ENCODE measurements at places on chromosomes 7 and 10.

- DNase-seq, result no peak
These were observed 22.8 kb upstream of the ZNF282 start for GRCh38 chr7:149172534-149172920.

- DNase-seq, result no peak
These were observed 43.0 kb downstream of the SCRN1 start for GRCh38 chr7:29946428-29947186.

DNA sequence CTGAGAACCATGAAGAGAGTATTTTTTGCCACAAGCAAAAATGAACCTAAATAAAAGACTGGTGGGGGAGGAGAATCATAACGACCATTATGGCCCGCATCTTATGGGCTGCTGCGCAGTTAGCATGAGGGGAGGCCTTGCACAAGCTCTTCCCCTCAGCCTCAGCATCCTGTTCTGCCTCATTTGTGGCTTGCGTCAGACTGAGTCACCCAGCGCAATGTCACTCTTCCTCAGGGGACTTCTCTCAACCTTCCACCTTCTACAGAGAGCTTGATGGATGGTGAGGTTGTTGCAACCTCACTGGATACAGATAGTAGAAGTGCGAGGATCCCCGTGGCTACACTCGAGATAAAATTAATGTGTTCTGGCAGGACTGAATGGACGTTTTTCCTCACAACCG, 16.8 kb upstream of the GPR15LG start:
- DNase-seq, result peak; percentile 30

- peak; percentile 89 for DNase-seq
These were observed 975 bp downstream of the GLCCI1 start for GRCh38 chr7:7969306-7970236.

GRCh38 chr10:84876116-84876999, 548.0 kb downstream of the CCSER2 start:
- no peak for DNase-seq

DNA sequence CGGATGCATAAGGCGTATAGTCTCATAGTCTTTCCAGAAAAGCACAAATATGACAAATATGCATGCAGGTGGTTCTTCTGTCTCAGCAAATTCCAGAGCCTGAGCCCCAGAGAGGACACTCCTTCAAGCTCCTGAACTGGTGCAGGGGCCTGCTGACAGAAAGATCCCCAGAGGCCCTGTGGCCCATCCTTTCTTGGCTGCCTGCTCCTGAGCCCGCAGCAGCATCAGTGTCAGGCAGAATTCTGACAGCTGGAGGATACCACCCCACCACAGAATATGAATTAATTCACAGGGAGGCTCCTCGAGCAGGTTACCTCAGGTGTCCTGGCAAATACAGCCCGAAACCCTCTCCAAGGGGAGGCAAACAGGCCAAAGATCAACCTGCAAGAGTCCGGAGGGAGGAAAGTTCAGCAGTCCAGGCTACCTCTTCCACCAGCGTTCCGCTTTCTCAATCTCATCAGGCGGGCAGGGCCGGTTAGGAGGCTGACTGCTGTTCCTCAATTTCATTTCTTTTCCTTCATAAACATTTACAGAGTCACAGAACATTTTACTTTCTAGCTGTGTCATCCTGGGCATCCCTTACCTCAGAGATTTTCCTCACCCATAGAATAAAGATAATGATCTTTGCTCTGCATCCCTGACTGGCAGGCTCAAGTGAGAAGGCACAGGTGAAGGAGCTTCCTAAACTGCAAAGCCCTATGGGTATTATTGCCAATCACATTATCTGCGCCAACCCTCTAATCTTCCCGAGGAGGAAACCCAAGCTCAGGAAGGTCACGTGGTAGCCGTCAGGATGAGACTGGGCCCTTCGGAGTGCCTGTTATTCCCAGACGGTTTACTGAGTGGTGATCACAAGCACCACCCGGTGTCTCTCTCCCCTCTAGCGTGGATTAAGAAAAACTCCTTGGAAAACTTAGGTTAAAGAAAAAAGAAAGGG, 1.4 kb downstream of the DNAJB12 start:
- peak; percentile 50 for DNase-seq

DNA sequence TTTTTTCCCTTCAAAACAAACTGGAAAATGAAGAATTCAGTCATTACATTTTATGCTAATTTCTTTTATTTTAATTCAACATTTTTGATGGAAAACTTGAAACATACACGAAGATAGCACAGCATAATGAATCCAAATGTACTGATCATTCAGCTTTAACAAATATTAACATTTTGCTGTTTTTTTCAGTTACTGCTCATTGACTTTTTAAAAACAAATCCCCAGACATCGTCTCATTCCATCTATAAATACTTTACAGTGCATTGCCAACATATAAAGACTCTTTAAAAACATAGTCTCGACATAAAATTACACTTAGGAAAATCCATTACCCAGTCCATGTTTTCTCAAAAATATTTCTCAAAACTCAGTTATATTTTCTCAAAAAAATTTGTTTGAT, 452.3 kb downstream of the GALNT17 start:
- DNase-seq, result no peak

GRCh38 chr10:119362122-119362521, 154.8 kb downstream of the GRK5 start:
- DNase-seq, result no peak

- DNase-seq, result no peak
These were observed 10.4 kb upstream of the ZNF485 start for GRCh38 chr10:43595739-43596298.

GRCh38 chr7:120060875-120061274, 212.1 kb upstream of the KCND2 start:
- no peak for DNase-seq

- DNase-seq, result no peak
These were observed 700.1 kb upstream of the ANKRD30A start for GRCh38 chr10:36425131-36425797.

DNA sequence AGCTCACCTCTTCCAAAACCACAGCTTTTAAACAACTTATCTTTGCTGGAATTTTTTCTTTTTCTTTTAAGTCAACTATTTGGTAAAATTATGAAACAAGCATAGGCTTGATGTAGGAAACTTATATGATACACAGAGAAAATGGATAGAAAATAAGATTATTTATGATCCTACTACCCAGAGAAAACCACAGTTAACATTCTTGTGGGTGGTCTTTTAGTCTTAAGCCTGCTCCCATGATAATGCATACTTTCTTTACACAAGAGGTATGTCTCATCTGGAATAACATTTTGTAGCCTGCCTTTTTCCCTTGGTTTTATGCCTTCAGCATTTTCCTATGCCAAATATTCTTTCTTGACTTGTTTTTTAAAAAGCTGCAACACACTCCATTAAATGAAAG, 21.4 kb downstream of the PLPP4 start:
- DNase-seq, result no peak

DNA sequence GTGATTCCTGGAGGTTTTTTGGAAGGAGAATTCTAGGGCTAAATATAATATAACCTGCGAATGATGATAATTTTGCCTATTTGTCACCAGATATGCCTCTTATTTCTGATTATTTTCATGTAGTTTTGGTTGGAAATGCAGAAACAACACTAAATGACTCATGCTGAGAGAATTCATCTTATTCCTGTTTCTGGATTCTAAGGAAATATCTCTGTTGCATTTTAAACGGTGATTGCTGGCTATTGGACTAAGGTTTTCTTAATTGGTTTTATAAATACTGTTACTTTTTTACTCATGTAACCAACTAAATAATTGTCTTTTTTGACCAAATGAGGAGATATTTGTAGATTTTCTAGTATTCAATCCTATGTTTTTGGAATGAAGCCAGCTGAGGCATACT, 204.9 kb upstream of the NPSR1 start:
- DNase-seq, result no peak

DNA sequence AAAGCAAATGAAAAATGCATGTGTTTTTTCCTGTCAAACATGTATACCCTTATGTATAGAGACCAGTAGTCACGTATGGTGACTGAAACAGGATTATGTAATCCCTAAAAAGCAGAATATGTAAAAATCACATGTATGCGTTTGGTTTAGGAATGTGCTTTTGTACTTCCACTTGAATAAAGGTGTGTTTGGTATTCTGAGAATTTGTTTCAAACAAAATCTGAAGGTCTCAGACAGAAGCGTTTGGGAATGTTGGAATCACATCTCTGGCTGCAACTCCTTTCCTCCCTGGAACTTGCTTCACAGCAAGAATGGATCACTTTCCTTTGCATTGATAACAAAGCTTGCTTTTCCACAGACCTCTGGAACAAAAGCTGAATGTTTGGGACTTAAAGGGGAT, 17.8 kb downstream of the ZNF655 start:
- DNase-seq, result no peak

DNA sequence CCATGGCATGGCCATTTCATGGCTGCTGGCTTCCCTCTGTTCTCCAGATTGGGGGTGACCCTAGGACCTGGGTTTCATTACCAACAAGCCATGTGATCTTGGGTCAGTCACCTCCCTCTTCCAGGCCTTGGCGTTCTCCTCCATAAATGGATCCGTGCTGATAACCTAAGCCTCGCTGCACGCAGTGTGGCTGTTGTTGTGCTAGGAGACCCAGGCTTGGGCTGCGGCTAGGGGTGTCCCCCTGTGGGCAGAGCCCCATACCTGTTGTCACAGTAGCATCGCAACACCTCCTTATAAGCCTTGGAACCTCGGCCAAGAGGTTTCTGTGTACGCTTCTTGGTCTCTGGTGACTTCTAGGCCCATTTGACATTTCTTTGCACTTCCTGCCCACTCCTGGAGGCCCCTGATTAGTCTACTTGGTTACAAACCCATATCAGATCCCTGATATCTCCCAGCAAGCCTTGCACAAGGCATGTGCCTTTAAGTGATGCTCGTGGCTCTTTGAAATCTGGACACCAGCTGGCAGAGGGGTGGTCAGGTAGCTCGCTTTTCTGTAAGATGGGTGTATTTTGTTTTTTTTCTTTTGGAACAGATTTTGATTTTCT, 23.6 kb downstream of the ZMIZ1 start:
- DNase-seq, result peak; percentile 28

- no peak for DNase-seq
These were observed 119.6 kb downstream of the ZMIZ1 start for GRCh38 chr10:79188154-79188965.

DNA sequence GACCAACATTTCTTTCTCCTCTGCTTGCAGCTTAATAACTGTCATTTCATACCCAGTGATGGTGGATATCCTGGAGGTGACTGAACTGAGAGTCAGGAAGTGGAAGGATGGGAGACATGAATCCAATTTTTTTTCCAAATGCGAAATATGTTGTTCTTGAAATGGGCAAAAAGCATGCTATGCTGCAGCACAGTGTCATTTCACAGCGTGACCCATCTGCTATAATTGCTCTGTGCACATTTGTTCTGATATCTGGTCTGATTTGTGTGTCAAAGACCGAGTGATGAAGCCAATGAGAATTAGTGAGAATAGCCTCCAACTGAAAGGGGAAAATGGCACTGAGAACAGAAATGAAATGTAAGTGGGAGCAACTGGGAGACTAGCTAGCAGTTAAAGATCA, 329.6 kb upstream of the PHYHIPL start:
- no peak for DNase-seq

GRCh38 chr7:137091396-137091795, 222.9 kb downstream of the CHRM2 start:
- no peak for DNase-seq

- peak; percentile 69 for DNase-seq
These were observed 276.1 kb downstream of the DNAJB6 start for GRCh38 chr7:157612664-157613561.

DNA sequence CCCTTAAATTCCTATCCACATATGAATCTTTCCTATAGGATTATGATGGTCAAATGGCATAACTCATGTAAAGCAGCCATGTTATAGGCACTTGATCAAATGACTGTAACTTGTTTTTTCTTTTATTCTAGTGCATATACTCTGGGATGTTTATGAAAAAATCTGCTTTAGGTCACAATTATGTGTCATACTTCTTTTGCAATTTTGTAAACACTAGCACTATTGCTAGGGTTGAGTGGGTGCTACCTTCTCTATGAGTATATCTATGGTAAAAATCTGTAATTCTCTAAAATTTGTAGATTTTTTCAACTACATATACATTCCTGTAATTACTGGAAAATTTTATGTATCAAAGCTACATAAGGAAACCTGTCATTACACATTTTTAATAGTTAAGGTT, 50.0 kb downstream of the HGF start:
- no peak for DNase-seq

DNA sequence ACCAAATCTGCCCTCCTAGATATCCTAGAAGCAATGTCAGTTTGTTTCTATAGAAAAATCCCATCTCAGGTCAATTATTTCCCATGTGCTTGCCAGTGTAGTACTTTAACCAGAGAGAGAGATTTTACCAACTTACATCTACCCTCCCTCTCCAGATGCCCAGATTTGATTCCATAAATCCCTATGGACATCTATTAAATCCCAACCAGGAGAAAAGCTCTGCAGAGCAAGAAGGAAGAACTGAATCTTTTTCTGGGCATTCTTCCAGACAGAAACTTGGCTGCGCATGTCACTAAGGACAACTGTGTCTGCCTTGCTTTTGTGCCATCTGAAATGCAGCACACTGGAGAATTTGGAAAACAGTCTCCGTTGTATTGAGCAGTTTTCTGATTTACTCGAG, 597.6 kb downstream of the SORCS1 start:
- no peak for DNase-seq

- DNase-seq, result no peak
These were observed 70.8 kb downstream of the CHN2 start for GRCh38 chr7:29265208-29265923.

GRCh38 chr10:32982293-32982709, 24.3 kb upstream of the ITGB1 start:
- DNase-seq, result no peak

DNA sequence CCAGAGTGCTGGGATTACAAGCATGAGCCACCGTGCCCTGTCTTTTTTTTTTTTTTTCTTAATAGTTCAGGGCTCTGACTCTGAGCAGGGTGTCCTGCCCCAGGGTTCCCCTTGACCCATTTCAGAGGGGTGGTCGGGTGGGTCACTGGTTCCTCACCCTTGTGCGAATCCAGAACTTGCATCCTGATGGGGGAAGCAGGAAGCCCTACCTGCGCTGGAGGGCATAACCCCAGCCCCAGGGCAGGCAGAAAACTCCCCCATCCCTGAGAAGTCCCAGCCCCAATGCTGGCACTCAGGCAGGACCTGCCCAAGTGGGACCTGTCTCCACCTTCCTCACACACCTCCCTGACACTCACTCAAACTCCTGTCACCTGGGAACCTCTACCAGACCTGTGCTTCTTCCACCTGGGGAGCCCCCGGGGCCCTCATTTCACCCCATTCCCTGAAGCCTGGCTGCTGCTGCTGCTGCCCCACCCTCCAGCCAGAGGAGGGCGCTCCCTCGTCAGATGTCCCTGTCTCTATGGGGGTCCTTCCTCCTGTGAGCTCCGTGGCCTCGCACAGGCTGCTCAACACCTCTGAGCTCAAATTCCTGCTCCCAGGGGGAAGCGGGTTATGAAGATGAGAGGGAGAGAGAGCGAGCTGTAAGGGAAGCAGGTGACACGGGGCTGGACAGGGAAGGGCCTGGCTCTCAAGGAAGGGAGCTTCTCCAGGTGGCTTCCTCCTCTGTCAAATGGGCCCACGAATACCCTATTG, 15.1 kb upstream of the ZNF273 start:
- DNase-seq, result peak; percentile 50

DNA sequence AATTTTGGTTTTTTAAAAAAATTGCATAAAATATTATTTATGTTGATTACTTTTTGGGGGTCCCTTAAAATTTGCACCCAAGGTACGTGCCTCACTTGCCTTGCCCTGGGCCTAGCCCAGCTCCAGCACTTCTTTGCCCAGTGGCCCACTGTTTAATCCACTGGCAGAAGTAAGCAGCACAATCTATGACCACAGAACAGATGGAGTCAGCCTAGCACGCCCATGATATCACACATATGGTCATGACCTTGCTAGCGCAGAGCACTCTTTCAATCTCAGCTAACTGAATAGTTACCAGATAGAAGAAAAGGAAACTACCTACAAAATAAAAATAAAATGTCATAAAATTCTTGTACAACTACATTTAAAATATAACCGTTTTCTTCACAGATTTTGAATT, 5.6 kb downstream of the OGA start:
- no peak for DNase-seq
